Stimulated activated CD8-positive, alpha-beta memory T cell treated with anti-CD3 and anti-CD28 coated beads, Interleukin-2, amount 100 ng/mL, for 1 hour (primary cell): ENCODE measurements at places on chromosomes 1 and 21.

DNA sequence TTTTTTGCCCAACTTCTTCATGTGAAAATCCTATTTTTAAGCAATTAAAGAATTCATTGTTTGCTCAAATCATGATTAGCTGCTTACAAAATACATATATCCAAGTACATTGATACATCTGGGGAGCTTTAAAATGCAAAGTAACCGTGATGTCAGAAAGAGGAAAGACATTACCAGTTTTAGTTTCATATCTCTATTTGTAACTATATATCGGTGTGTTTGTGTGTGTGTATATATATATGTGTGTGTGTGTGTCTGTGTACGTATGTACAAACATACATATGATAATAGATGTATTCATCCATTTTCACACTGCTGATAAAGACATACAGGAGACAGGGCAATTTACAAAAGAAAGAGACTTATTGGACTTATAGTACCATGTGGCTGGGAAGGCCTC lies 310.1 kb downstream of the DPYD start:
- no peak for DNase-seq

DNA sequence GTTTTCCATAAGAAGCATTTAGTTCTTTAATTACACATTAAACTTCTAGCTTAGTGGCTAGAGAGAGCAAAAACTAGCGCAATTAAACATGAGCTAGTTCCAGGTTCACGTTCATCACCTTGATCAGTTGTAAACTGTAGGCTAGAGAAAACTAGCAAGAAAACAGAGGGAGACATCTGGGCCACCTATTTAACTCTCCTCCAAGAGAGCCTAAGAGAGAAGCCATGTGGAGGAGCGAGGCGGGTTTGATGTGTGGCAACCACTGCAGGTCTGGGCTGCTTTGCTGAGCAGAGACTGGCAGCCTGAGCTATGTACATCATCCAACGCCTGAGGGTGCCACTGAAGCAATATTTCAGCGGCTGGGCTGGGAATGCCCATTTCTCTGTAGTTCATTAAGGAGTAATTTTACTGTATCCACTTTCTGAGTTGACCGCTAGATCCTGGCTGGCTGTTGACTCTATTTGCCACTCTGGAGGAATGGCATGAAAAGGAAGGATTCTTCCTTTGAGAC lies 252.9 kb downstream of the DYRK1A start:
- no peak for DNase-seq

DNA sequence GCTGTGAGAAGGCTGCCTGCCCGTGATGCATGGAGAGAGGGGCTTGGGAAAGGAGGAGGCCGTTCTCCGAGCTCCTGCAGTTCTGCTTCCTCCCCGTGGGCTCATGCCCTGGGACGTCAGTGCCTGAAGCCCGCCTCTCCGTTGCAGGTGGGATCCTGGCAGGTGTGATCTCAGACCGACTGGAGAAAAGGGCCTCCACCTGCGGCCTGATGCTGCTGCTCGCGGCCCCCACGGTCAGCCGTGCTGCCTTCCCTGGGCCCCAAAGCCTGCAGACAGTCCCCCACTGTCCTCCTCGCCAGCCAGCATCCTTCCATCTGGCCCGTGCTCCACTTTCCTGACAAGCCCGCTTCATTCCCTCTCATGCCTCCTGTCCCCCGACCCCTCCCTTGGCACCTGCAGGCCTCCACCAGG lies 50.9 kb downstream of the SLC37A1 start:
- DNase-seq = no peak

DNA sequence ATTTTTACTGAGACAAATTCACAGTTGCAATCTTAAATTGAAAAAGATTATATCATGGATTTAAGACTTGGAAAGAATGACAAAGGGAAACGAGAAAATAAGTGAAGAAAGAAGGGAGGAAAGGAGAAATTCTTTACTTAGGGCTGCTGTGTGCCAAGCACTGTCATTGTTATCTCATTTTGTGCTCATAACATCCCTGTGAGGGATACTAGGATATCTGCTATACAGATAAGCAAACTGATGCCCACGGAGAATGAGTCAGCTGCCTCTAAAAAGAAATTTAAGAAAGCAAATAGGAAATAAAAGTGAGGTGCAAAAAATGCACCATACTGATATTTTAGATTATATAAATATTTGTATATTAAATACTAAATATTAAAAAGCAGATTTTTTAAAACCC lies 183.6 kb upstream of the NR5A2 start:
- no peak for DNase-seq

- DNase-seq = peak; percentile 33
Measured at GRCh38 chr1:160607011-160607671, 27.8 kb upstream of the CD84 start.
